T-helper 9 cell (primary cell): ENCODE measurements at places on chromosomes 2 and 18.

DNA sequence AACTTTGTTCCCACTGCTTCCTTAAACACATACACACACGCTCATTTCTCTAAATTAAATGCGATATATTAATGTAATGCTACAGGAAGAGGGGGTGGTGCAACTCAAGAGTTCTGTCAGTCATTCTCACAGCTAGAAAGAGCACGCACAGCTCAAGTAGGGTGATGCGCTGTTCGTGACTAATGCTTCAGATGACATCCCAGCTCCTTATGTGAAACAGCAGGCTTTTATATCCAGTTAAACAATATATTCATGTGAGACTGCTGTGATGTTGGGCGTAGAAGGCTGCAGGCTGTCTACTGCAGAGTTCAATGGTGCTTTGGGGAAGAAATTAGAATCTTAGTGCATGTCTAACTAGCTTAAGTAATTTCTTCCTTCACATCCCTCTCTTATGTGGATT lies 912.6 kb upstream of the FSHR start:
- no peak for DNase-seq

DNA sequence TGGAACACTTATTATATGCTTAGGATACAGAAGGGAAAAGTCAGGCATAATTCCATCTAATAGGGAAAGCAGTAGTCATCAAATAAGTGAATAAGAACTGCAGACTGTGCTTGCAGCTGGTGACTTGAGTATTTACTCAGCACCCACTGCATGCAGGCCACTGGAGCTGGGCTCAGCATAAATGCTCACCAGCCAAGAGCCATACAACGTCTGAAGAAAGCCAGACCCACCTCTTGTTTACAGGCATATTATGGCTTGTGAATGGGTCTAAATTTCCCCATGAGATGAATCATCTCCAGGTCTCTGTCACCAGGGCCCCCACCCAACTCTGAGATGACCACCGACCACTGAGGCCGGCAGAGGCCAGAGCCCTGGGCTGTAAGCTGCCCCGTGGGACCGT lies 123.8 kb upstream of the PKDCC start:
- no peak for DNase-seq

DNA sequence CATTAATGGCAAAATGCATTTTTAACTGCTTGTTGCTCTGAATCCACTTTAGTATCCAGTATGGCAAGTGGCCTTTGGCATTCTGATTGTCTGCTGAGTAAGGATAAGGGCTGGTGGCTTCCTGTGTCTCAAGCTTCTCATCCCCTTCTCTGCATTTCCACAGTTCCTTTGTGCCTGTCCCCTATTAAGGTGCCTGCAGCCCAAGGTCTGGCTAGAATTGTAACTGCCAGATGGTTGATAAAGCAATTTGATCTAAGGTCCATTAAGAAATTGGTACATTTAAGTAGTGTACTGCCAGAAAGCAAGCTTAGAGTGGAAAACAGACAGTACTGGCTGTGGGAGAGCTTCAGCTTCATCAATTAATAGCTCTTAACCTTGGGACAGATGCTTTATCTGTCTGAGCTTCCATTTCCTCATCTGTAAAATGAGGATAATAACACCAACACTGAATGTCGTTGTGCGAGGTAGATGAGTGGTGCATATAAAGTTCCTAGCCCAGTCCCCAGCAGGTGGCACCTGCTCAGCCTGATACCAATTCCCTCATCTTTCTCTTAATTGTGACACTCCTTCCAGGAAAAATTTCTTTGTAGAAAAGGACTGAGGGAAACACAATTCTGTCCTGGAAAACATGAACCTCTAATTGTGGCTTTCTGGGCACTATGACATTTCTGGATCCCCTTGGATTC lies 570.6 kb upstream of the GCFC2 start:
- no peak for DNase-seq

DNA sequence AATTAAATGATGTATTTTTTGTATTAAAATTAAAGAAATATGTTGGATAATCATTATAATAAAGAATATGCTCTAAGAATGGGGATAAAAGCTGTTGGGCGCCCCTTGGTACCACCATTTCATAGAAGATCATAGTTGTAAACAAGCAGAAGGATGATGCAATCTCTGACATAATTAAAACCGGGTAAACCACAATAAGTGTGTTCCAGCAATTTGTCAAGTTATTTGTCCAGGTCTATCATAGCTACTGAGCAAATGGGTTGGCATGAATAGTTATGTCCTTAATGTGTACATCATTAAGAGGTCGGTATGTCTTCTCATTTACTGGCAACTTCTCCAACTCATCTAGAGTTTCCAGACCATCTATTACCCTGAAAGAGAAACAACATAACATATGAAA lies 6.7 kb upstream of the CLK1 start:
- no peak for DNase-seq

DNA sequence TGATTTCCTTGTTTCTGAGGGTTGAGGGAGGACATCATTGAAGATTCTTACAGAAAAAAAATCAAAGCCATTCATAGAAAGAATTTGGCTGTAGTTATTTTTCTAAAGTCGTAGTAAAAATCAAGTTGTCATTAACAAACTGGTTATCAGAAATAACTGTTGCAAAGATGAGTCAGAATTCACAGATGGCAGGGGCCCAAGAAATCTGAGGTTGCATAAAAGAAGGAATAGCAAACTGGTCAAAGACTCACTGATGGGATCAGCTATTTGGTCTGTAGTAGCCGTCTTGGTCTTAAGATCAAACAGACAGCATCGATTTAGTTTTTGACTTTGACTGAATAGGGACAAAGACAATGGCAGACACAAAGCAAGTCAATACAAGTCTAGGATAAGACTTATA lies 334.3 kb downstream of the FIGN start:
- no peak for DNase-seq

DNA sequence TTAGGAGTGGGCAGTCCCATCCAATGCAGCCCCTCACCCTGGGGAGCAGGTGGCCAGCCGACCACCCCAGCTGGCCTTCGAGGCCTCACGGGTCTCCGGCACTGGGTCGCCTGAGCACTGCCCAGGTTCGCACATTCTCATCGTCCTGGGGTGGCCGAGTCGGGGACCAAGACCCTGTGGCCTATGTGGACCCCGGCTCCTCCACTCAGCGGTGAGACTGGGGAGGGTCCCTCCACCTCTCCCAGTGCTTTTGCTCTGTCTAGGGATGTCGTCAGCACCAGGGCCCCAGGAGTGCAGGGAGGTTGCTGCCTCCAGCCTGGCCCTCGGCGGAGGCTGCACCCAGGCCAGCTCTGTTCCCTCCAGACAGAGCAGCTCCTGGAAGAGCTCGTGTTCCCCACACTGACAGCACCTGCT lies 89.6 kb downstream of the TPO start:
- DNase-seq = no peak

- no peak for DNase-seq
These were observed 32.0 kb upstream of the SKOR2 start for GRCh38 chr18:47283476-47283875.

DNA sequence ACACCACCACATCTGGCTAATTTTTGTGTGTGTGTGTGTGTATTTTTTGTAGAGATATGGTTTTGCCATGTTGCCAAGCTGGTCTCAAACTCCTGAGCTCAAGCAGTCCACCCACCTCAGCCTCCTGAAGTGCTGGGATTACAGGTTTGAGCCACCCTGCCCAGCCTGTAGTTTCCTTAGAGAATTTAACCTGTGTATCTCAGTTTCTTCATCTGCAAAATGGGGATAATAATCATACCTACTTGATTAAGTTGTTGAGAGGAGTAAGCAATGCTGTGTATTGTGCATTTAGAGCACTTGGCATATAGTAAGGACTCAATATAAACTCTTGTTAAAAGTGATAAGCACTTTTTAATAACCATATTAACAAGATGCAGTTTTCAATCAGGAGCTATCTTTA lies 6.3 kb upstream of the SANBR start:
- DNase-seq = no peak

DNA sequence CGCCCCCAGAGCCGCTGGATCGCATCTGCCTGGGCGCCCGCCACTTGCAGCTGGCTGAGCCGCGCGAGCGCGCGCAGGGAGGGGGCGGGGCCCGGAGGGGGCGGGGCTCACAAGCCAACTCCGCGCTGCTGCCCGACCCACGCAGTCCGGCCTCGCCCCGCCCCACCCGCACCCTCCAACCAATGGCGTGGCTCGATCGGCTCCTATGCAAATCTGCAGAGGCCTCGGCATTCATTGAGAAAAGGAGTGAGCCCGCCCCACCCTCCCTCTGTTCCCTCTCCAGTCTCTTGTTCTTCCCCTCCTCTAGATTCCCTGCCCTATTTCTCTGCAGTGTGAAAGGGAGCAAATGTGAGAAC lies at the start of gene ALK:
Gene ALK, minus strand, starts transcription at position 27 of the 356 bp plus-strand sequence. CDS start 927 bp downstream, outside the sequence.
- DNase-seq = peak; percentile 19

- DNase-seq = no peak
These were observed 502.2 kb upstream of the NRXN1 start for GRCh38 chr2:51534166-51534565.

DNA sequence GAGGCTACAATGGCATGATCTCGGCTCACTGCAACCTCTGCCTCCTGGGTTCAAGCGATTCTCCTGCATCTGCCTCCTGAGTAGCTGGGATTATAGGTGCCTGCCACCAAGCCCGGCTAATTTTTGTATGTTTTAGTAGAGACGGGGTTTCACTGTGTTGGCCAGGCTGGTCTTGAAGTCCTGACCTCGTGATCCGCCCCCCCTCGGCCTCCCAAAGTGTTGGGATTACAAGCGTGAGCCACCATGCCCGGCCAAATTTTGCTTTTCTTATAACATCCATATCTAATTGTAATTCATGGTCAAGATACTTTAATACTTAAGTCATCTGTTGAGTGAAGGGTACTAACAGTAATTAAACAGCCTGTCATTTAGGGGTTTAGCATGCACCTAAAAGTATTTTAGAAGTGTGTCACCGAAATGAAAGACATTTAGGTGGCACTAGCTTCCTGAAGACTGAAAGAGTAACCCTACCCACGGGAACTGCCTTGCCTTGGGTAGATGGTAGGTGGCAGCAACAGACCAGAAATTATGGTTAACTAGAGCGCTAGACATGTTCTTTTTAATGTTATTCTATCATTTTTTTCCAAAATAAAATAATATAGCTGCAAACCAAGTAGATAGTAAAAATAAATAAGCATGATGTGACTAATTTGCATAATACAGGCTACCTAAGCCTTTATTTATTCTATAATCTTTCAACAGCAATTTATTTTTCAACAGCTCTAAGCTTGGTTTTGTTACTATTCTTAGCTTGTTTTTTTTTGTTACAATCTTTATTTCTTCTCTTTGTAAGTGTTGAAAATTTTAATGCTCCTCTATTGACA lies 8.6 kb upstream of the ACYP2 start:
- DNase-seq = peak; percentile 9

DNA sequence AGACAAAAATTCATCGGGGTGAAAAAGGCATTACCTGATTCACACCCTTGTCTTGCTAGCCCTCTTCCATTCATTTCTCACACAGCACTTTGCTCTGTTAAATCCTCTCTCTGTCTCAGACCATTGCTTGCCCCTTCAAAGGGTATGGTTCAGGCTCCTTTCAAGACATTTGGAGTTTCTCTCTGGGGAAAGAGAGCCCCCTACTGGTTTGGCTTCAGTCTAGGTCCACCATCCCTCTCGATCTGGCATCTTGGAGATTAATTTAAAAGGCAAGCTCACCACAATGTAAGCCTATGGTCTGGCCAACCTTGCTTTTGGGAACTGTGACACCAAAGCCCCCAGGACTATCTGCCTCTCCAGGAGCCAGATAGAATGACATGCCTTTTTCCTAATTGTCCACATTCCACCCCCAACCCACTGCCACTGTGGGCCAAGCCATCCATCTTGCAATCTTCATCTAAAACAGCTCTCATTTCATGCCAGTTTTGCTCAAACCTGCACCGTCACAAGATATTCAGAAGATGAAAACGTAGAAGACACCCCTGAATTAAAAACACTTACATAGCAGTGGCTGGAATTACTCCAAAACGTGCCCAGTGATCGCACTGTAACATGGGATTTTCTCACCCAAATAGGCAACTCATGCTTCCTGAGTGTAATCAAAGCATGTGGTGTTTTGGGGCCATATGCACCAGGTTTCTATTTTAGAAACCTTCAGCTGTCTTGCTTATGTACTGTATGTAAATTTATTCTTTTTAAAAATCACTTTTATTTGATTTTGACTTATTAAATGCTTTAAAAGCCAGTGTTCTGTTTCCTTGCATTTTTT lies 93.9 kb downstream of the FARSB start:
- DNase-seq = no peak

DNA sequence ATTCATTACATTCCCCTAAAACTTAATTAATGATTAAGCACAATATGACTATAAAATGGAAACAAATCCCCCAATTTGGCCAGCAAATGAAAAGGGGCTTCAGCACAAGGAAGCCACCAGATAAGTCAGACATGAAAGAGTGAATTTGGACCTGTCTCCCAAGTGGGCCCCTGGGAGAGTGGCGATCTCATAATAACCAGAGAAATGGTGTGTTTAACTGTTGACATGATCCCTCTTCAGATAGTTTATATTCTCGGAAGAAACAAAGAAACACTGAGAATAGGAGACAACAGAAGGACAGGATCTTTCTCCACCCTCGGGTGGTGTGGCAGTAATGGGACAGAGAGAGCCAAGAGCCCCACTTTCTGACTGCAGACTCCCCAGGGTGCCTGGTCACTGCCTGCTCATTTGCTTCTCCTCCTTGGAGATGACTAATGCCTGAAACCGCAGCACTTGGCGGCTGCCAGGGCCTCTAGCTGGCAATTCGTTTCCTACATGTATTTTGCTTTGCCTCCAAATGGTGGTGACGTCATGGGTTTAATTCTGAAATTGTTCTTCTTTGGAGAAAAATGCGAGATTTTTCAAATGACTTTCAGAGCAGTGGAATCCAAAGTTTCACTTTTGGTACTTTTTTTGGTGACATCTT lies 46.4 kb upstream of the SPP2 start:
- no peak for DNase-seq

GRCh38 chr2:181289698-181290097 lies 167.5 kb upstream of the ITGA4 start:
- DNase-seq = no peak

- peak; percentile 3 for DNase-seq
These were observed 1.8 kb upstream of the TBR1 start for GRCh38 chr2:161414042-161415033.

DNA sequence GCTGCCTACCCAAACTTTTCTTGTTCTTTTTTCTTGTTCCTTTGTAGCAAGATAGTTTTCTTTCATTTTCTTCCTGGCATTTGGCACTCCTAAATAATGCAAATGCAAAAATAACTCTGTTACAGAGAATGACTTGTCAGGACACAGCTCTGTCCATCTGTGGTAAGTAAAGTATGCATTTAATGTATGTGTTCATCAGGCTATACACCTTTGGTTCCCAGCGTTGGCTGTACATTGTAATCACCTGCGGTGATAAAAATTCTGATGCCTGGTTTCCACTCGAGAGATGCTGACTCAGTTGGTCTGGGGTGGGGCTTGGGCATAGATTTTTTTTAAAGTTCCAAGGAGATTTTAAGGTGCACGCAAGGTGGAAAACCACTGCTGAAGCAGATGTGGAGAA lies at the start of gene SERPINB13:
Gene SERPINB13, plus strand, starts transcription at position 378 of the 400 bp plus-strand sequence. CDS start 1,325 bp downstream, outside the sequence.
- no peak for DNase-seq

GRCh38 chr2:215756346-215756730 lies 257.0 kb downstream of the MREG start:
- no peak for DNase-seq

DNA sequence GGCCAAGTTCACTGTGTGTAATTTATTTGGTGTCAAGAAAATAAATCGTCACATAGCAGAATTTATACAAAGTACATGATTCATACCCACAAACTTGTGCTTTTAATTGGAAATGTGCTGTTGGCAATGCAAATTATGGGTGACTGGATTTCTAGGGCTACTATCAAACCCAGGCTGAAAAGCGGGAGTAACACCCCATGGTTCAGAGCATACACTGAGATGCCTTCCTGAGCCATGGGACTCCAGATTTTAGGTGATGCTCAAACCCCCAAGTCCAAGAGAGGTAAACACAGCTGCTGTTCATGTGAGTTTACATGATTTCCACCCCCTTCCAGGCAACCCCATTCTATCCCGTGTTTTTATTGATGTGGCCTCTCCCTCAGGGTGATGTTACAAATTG lies 565.9 kb upstream of the ID2 start:
- DNase-seq = no peak
